H9 (cell line): ENCODE measurements at places on chromosomes 4 and X.

GRCh38 chr4:90641861-90642599 lies 514.8 kb downstream of the CCSER1 start:
- DNase-seq = no peak

GRCh38 chr4:44984083-44984482 lies 257.7 kb upstream of the GNPDA2 start:
- DNase-seq = no peak

- DNase-seq = no peak
These were observed 131.3 kb downstream of the FAAH2 start for GRCh38 chrX:57417827-57418226.

- DNase-seq = no peak
These were observed 204.9 kb upstream of the PPARGC1A start for GRCh38 chr4:24094726-24095125.

DNA sequence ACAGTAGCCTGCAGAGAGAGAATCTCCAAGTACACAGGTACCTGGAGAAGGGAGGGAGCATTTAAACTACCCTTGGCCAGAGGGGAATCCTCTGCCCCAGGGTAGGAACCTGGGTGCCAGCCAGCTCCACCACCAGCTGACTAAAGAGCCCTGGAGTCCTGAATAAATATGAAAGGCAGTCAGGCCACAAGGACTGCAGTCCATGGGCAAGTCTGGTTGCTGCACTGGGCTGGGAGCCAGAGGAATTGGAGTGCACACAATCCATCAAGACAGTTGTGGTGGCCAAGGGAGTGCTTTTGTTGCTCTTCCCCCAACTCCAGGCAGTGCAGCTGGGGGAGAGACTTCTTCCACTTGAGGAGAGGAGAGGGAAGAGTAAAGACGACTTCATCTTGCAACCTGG lies 172.5 kb downstream of the HNRNPD start:
- no peak for DNase-seq

GRCh38 chr4:123403080-123403604 lies 6.5 kb downstream of the SPRY1 start:
- no peak for DNase-seq

DNA sequence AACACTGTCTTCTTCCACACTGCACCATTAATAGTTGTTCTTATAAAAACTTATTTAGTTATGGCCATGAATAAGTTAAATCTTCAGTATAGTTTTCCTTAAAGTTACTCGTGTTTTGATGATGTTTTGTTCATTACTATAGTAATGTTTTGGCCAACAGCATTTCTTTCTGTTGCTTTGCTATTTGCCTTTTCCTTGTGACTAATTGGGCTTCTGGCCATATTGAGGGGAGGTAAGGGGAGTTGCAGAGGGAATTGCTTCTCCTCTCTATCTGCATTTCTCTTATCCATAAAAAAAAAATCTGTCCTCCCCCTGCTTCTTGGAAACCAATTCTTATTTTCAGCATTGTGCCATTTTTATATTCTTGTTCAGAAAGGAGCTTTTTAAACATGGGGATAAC lies 42.7 kb upstream of the ZCCHC12 start:
- DNase-seq = no peak
